ENCODE measurements at places on chromosomes 3 and 15.

DNA sequence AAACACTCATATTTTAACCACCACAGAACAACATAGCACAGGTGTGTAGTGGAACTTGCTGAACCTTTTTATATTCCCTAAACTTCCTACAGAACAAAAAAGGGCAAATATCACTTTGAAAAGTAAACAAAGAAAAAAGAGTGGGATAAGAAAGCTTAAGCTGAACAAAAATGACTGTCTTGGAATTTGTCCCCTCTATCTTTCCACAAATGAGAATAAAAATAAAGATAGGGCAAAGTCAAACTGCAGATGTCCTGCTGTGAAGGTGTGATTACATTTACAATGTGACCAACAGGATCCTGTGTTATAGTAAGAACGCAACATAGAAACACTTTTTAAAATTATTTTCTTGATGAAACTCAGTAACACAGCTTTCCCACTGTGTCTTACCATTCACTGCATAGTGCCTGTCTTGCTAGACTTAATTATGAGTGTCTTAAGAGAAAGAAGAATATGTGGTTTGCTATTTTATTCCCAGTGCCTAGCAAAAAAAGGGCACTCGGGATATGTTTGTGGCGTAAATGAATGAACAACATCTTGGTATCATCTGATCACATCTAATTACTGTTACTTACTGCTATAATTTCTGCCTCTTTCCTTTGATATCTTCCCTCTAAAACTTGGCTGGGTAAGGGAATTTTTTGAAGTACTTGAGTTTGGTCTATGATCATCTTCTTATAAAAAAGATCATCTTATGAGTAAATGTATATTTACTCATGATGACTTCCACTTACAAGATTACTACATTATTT is 67.5 kb downstream of the DENND4A start:
- no peak for DNase-seq

DNA sequence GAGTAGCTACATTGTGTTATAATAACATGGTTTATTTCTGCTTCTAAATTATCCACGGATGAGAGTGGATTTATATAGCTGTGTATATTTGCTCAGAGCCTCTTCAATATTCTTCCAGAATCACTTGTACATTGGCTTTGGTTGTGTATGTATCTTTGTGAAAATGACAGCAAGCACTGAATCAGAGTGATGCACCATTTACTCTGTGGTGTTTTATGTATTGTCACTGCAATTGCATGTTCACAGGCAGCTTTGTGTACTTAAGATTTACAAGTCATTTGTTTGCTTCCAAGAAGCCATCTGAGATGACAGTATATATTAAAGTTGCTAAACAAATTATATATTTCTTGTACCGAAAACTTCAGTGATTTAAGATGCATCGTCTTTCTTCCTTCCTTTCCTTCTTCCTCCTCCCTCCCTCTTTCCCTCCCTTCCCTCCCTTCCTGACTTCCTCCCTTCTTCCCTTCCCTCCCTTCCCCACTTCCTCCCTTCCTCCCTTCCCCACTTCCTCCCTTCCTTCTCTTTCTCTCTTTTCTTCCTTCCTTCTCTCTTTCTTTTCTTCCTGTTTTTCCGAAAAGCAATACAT is 362.3 kb upstream of the GOLIM4 start:
- DNase-seq, result no peak

DNA sequence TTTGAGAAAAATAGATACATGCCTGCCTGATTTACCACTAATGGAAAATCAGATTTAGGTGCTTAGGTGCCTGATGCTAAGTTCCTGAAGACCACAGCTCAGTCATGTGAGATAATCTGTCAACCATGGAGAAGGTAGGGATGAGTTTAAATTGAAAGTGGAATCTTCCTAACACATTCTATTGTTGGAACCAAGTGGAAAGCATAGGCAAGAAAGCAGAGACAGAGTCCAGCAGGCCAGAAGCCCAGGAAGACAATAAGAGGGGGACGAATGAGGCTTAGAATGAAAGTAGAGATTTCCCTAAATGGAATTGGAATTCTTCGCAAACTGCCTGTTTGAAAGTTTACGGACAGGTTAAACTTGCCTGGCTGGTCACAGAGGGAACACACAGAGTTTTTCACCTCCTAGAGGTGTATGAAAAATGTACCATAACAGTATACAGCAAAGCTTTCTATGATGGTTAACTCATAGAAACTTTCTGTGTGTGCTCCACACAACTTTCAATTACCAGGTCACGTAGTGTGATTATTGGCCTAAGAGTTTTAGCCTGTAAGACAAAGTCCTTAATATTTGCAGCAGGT is 453.8 kb upstream of the KCNMB2 start:
- DNase-seq, result no peak

DNA sequence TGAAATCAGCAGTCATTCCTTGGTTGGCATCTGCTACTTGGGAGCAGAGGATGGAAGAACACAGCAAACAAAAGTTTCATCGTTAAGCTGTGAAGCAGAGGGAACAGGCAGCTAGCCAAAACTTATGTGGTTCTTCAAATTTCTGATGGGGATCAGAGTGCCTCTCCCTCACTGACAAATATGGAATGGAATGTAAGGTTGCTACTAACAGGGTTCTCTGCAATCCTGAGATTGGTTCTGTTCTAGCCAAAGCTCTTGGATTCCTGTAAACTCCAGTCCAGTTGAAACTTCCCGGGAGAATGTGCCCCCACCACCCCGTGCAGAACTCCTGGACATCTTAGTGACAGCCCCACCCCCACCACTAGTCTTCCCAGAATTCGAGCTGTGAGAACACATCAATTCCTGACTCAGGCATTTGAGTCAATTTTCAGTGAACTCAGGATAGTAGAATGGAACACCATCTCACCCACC is 55.9 kb upstream of the PHLDB2 start:
- DNase-seq, result no peak

GRCh38 chr3:136893848-136894443 is 31.9 kb downstream of the NCK1 start:
- DNase-seq, result no peak

GRCh38 chr3:64650715-64651114 is 37.1 kb downstream of the ADAMTS9 start:
- no peak for DNase-seq

DNA sequence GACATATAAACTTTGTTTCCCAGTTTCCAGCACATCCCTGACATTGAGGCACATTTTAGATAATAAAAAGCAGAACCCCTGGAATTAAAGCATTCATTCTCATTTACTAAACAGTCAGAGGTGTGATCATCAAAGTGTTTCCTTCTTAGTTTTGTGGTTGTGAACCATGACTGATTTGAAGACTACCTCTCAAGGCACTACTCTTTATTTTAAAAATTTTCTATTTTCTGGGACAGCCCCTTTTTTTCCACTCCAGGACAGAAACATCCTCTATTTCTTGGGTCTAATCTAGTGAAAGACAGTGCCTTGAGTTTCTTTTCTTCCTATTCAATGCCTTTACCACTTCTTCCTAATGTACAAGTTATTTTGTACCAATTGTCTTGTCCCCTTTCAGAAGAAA is 5.2 kb downstream of the SST start:
- DNase-seq, result no peak

GRCh38 chr3:55468251-55468650 is 18.9 kb downstream of the WNT5A start:
- DNase-seq, result no peak

- no peak for DNase-seq
These were observed 972.5 kb downstream of the GBE1 start for GRCh38 chr3:80788914-80789313.

DNA sequence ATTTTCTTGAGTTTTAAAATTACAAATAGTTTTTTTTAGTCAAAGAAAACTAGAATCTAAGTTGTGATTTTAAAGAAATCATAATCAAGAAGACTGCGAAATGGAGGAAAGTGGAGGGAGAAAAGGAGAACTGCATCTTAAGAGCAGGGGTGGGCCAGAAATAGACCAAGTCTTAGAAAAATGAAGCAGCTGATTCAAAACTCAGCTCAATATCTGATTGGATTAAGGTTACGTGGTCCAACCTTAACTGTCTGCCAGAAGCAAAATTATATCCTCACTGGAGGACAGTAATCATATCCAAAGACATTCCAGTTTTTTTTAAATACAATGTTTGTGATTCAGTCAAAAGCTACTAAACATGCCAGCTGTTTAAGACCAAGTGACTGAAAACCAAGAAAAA is 41.4 kb downstream of the CHSY1 start:
- no peak for DNase-seq

- DNase-seq, result no peak
These were observed 55.8 kb upstream of the LMCD1 start for GRCh38 chr3:8445861-8446260.

GRCh38 chr3:181358060-181358459 is 353.7 kb upstream of the SOX2 start:
- DNase-seq, result no peak

DNA sequence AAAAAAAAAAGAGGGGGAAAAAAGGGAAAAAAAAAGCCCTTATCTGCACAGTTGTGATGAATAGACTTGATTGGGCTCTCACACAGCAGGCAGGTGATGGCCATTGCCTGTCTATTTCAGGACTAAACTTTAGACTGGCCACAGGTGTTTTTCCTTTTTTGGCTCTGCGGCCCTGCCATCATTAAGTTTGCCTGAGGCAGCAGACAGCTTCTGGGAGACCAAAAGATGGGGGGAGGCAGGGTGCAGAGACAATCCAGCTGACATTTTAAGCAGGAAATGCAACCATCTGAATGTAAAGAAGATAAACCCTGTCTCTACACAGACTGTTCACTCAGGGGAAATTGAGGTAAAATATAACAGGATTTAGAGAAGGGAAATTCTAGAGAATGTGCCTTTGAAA is 295.0 kb upstream of the KCNH8 start:
- no peak for DNase-seq

DNA sequence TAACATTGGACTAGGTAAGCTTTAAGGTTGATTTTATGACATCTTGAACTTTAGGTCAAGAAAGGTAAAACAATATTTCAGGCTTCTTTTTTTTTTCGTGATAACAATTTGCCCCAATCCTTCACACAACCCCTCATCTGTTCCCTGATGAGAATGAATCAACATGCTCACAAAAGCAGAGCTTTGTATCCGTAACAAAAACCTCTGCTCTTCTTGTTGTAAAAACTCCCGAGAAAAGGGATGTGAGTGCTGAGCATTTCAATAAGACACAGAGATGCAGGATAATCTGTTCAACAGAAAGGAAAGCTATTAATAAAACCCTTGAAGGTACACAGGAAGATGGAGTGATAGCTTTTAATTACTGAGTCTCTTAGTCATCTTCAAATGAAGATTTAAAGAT is 94.3 kb downstream of the RAD18 start:
- DNase-seq, result no peak

DNA sequence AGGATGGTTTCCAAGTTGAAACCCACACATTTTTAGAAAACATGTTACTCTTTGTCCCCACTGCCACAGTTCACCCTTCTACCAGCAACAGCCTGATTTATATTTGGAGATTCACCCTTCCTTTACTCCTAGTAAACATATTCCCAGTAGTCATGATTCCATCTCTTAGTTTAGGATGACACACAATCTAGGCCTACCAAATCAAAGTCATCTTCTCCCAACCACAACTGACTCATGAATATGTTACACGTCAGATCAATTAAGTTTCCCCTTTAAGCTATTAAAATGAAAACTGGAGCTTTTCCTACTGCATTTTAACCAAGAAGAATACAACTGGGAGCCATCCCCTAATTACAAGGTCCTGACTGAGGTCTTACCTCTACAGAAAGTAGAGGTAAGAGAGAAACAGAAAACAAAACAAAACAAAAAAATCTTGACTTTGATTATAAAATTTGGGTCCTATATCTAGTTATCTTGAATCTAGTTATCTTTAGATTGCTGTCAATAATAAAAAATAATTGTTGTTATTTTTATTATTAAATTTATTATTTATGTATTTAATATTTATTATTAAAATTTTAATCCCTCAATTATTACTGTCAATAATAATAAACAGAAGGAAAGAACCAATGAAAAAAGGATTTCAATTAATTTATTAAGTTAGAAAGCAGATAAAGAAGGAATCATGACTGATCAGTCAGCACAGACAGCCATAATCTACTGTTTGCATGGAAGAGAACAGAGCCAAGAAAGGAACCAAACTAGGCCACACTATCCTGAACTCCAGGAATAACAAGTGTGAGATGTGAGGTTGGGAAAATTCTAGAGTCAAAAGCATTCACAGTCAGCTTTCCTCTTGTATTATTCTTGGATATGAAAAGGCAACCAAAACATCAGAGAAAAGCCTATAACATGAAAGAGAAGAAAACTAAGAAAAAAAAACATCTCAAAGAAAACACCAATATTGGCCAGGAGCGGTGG is 12.5 kb downstream of the DPH6 start:
- DNase-seq, result no peak

DNA sequence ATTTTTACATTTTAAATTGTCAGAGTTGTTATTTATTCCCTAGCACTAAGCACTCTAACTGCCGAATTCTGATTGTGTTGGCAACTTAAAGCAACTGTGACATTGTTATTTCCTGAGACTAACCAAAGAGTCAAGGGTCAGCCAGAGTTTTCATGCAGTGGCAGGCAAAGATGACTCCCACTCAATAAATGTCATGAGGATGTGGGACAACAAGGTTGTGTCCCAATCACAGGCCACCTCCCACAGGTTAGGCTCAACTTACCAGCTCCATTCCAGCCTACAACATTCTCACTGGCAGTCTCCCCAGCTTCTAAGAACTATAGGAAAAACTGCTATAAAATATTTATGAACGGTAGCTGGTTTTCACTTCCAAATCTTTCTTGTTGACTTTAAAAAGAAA is 80.1 kb downstream of the RSL24D1 start:
- no peak for DNase-seq

- DNase-seq, result no peak
These were observed 52.6 kb upstream of the ULK4 start for GRCh38 chr3:42014458-42014920.

GRCh38 chr3:99409961-99410360 is 228.4 kb upstream of the COL8A1 start:
- DNase-seq, result no peak

GRCh38 chr3:12452361-12453330 is 31.6 kb upstream of the TSEN2 start:
- DNase-seq, result no peak

DNA sequence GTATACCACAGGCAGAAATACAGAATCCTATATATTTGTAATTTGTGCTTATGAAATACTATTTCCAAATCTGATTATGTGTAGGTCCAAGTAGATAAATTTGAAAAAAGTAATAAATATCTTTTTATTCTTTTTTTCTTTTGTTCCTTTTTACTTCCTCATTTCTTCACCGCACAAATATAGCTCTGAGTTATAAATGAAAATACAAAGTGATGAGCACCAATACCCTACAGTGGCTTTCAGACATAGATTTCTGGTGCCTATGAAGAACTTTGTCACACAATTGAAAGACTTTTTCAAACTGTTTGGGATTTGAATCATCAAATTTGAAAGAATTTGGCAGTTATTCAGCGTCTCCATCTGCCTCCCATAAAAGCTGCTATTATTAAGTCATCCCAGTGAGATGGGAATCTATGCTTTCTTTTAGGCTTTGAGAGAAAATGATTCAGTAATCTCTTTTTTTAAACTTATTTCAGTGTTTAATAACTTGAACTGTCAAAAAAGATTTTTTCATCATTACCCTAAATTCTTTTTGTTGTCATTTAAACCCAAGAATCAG is 363.6 kb upstream of the GOLIM4 start:
- no peak for DNase-seq

Data from activated naive CD4-positive, alpha-beta T cell treated with Interleukin-2 at 50 U/mL for 16 hours (primary cell).